ENCODE measurements at places on chromosomes 6 and 20.

- no peak for DNase-seq
Measured at GRCh38 chr20:3031524-3032147, 11.8 kb upstream of the GNRH2 start.

GRCh38 chr6:143629104-143630080 is 48.4 kb upstream of the PHACTR2 start:
- DNase-seq, result no peak

DNA sequence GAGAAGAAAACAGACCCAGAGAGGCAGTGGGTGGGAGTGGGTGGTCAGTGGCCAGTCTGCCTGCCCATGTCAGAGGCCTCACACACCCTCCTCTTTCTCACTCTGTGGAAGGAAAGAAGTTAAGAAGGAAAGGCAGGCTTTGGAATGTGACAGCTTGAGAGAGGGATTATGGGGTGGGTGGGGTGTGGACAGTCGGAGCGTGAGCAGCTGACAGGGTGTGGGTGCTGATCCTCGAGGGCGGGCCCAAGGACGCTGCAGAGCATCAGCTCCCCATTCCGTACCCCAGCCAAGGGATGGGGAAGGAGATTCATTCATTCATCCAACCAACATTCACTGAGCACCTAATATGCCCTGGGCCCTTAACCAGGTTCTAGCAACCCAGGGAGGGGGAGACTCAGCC is 4.8 kb downstream of the TGM6 start:
- DNase-seq, result no peak

DNA sequence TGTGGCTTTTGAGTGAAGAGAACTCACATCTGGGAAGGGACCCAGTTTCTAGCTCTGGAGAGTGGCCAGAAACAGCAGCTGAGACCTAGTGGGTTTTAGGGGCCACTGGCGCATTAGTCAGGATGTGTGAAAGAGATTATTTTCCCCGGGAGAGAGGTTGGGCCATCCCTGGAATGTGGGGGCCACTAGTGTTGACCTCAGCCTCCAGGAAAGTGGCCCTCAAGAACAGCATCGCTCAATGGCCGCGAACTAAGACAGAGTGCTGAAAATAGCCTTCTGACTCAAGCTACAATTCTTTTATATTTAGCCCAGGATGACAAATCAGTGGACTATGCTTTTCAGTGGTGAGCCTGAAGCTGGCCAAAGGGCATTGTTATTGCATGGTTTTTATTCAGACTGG is 210.4 kb upstream of the RNF24 start:
- DNase-seq, result no peak

- DNase-seq, result no peak
Measured at GRCh38 chr20:602111-602970, 7.8 kb downstream of the TCF15 start.

DNA sequence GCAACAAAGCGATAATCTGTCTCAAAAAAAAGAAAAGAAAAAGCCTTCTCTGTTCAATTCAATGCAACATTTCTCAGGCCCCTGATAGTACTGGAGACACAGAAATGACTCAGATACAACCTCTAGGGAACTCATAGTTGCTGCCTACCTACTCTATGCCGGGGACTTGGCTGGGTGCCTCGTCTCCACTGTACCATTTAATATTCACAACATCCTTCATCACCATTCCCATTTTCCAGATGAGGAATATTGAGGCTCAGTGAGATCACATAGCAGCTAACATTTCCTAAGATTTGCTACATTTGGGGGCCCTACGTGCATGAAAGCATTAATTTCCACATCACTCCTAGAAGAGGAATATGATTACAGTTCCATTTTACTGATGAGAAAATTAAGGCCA is 7.5 kb downstream of the NOL4L start:
- DNase-seq, result no peak

DNA sequence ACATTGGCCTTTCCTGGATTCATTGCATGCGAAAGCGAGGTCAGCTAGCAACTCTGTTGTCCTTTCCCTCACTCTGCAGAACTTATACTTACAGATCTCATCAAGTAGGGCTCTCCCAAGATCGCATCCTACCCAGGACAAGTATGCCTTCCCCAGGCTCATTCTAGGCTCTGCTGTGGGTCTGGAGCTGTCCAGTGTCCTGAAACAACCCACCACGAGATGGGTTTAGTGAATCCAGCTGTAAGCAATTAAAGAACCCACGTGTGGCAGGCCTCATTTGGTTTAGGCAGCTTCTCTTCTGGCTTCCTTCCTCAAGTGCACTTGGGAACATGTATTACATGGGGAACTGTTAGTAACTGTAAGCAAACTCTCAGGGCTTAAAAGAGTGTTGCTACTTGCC is 406.5 kb upstream of the CHD6 start:
- no peak for DNase-seq

DNA sequence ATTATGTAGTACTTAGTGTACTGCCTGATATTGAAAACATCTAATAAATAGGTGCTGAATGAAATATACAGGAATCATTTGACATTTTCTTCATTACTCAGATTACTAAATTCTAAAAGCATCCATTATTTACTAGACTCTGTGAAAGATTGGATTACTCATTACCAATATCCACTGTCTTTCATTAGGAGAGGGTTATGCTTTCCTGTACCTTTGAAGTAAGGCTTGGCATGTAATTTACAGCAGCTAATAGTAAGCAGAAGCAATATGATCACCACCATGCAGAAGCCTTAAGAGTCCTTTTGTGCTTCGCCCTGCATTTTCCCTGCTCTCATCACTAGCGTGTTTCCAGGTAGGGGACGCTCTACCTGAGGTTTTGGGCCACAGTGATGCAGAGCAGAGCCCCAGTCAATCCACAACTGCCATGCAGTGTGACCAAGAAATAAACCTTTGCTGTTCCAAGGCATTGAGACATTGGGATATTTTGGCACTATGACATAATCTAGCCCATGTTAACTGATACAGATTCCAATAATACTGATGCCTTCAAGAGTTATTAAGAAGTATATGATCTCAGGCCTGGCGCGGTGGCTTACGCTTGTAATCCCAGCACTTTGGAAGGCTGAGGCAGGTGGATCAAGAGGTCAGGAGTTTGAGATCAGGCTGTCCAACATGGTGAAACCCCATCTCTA is 502.8 kb upstream of the MARCKS start:
- DNase-seq, result no peak

GRCh38 chr6:12709116-12709515 is 7.5 kb upstream of the PHACTR1 start:
- no peak for DNase-seq

- no peak for DNase-seq
Measured at GRCh38 chr20:5156675-5157448, 30.1 kb downstream of the CDS2 start.

GRCh38 chr6:89970609-89971337 is 76.5 kb downstream of the GJA10 start:
- DNase-seq, result no peak

- no peak for DNase-seq
Measured at GRCh38 chr6:3741477-3741871, 10.0 kb downstream of the PXDC1 start.

All from tibial nerve (tissue), 4 donors.